ENCODE measurements at places on chromosomes 11 and 22.

DNA sequence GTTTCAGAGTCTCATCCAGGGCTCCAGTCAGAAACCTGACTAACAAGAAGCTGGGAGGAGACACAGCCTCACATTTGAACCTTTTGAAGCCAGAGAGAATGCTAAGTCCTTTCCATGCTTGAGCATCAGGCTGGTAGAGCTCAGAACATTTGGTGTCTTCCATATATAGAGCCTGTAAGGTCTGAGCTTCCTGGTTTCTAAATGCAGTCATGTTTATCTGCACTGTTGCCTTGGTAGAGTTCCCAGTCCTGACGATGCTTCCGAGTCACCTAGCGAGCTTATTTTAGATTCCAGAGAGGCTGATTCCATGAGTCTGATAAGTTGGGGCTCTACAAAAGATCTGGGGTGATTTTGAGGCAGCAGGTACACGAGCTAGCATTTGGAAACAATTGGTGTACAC, 68.4 kb upstream of the SORL1 start:
- DNase-seq: no peak

DNA sequence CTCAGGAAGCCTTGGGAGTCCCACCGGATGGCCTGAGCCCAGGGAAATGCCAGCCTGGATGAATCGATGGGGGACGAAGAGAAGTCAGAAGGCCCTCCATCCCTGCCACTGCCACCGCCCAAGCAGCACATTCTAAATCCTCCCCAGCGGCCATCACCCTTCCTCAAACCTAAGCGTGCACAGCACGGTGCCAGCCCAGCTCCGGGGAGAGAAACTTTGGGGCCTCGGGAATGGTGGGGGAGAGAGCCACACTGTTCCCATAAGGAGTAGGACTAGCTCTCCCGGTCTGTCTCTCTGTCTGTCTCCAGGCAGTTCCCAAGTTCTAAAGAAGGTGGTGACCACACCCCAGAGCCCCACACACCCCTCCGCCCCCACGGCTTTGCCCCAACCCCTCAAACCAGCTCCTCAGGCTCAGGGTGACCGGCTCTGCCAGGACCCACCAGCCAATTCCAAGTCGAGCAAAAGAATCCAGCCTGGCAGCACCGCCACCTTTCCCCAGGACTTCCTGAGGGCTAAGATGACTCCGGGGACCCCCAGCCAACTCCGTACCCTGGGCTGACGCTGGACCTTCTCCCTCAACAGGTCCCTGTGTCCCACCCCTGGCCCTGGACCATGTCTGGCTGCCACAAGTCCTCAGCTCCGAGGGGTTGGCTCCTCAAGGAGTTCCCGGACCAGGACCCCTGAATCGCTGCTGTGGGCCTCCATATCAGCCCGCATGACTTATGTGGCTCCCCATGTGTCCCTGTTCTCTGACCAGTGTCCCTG, 2.7 kb downstream of the AHNAK start:
- DNase-seq: no peak

DNA sequence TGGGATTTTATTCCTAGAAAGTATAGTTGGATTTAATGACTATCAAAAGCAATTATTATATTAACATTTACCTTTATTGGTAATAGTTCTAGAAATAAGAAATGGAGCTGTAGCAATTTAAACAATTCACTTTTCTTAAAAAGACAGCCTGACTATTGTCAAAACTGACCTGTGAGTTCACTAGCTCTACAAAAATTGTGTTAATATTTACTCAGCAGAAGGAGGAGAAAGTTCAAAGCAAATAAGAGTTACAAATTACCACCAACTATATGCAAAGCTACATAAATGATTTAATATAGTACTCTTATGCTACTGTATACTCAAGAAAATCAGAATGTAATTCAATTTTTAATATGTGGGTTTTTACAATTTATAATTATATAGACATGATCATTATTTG, 310.0 kb downstream of the DCDC1 start:
- DNase-seq: no peak

GRCh38 chr22:25908755-25909154, 166.8 kb downstream of the MYO18B start:
- no peak for DNase-seq

DNA sequence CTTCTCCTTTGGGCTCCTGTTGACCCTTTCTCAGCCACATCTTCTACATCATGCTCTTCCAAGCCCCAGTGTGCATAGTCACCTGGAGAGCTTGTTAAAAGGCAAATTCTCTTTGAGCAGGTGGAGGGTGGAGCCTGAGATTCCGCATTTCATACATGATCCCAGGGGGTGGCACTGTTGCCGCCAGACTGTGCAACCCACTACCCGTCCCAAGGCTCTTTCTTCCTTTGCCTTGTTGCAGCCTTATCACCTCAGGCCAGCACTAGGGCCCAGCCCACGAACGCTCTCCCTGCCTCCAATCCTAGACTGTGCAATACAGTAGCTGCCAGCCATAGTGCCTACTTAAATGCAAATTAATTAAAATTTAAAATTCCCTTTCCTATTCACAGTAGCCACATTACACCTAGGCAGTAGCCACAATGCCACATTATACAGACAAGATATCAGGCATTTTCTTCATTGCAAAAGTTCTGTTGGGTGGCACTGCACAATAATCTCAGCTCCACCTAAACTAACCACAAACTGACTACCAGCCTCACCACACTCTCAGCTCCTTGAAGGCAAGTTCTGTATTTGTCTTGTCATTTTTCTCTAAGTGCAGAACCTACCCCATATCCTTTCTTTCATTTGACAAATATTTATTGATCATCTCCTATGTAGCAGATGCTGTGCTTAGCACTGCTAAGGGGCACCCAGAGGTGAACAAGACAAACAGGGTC, 4.6 kb upstream of the KCNJ5 start:
- no peak for DNase-seq

DNA sequence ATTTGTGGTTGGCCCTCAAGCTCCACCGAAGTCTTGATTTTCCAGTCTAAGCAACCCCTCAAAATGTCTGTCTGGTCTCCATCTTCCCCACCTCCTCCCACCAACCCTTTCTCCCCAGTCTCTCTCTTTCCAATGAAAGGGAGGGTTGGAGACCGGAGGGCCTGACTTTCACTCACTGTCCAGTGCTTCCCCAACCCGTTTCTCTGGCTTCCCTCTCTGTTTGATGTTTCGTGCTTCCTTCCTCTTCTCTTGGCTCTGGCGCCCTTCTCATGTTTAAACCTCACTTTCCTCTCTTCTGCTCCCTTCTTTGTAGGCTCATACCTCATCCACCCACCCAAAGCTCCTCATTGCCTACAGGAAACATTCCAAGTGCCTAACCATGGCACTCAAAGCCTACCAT, 11.1 kb upstream of the VPS37C start:
- DNase-seq: no peak

- no peak for DNase-seq
Observed at GRCh38 chr11:125923633-125924032, 19.3 kb downstream of the DDX25 start.

DNA sequence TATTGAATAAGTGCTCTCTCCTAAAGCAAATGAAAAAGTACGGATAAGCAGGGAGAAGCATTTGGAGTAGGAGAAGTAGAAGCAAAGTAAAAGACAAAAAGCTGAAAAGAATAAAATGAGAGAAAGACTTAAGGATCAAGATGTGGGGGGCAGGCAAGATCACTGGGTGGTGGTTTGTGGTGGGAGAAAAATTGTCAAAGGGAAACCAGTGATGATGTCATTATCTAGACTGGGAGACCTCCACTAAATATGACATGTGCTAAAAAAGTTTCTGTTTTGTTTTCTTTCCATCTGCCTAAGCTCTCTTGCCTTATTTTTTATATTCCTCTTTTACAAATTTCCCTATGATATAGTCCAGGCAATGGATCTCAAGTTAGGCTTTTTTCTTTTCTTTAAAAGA, 14.8 kb upstream of the MAML2 start:
- DNase-seq: no peak

DNA sequence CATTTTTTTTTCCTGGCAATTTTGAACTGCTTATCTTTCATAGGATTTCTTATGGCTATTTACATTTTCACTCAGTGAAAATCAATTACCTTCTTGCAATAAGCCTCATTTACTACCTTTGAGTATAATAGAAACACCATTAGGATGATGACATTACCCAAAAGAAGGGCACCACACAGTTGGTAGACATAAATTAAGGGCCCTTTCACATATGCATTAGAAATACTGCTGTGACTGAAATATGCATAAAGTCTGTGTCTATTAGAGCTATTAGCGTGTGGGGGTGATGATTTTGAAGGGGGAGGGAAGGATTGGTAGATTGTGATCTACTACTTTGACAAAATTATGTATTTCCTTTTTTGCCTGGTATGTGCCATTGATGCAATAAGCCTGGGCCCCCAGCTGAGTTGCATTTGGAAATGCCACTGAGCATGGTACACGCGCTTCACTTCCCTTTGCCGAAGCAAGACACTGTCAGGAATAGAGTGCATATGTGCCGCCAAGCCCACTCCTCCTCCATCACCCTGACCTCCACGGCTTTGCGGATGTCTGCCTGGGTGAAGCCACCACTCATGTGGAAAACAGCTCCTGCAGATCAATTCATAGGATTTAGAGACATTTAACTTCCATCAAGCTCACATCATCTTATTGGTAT, 339.3 kb downstream of the DCDC1 start:
- DNase-seq: no peak

GRCh38 chr22:25404556-25404927, 159.9 kb upstream of the GRK3 start:
- DNase-seq: no peak

- DNase-seq: no peak
Observed at GRCh38 chr11:1934335-1935155, 12.6 kb upstream of the MRPL23 start.

DNA sequence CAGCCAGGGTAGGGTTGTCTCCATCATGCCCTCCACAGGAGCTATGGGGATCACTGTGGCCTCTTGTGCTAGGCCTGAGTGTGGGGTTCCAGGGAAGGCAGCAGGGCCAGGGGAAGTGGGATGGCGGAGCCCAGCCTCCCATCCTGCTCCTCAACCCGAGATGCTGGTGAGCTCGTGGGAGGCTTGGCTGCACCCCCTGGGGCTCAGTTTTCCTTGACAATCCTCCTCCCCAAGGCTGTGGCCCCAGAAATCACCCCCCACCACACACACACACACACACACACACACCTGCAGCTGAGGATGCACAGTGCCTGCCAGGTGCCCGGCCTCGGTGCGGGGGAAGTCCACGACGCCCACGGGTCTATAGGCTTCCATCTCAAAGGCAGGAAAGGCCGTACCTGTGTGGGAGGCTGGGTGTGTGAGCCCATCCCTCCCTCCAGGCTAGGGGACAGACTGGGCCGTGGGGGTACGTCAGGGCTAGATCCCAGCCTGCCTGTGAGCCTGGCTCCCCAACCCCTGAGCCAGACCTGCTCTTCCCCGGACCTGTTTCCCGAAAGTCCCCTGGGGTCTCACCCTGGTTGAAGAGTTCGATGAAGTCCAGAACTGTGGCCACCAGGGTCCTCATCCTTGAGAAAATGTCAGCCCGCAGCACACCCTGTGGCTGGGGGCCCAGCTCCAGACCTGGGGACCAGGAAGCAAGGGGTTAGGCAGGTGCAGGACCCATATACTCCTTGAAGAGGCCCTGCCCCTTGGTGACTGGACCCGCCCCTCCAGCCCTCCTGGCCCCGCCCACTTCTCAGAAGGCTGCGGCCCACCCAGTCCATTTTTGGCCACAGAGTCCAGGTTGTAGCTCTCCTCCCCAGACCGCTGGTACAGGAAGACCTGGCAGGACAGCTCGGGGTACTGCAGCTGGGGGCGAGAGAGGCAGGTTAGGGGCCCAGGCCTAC, 5.2 kb upstream of the TBX10 start:
- DNase-seq: no peak

DNA sequence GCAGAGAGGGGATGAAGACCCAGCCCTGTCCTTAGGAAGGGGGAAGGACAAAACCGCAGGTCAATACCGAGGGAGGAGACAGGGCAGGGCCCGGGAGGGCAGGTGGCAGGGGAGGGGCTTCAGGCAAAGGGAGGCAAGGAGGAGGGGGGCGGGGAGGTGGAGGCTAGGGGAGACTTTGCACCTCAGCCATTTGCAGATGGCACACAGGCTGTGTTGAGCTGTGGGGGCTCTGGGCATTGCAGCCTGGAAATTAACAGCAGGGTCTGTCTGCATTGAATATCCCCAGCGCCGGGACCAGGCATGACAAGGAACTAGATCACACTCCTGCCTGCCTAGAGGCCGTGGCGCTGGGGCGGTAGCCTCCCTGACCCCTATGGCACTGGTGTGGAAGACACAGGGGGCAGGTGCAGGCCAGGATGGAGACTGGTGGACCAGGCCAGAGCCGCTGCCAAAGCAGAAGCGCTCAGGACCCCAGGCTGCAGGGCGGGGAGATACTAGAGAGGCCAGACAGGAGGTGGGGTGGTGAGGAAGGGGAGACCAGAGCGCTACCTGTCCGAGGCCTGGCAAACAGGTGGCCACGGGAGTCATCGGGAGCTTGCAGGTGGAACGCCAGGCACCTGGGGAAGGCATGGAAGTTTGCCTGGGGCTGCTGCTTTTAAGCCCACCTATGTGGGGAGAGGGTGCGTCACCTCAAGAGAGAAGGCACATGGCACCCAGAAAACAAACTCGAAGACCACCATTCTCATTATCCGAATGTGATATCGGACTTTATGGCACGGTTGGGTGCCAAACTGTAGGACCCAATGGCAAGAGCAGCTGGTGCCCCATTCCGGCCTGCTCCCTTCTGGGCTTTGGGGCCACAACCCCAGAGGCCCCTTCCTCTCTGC, 11.5 kb downstream of the CBX6 start:
- DNase-seq: no peak

- no peak for DNase-seq
Observed at GRCh38 chr11:79367844-79368243, 73.0 kb downstream of the TENM4 start.

DNA sequence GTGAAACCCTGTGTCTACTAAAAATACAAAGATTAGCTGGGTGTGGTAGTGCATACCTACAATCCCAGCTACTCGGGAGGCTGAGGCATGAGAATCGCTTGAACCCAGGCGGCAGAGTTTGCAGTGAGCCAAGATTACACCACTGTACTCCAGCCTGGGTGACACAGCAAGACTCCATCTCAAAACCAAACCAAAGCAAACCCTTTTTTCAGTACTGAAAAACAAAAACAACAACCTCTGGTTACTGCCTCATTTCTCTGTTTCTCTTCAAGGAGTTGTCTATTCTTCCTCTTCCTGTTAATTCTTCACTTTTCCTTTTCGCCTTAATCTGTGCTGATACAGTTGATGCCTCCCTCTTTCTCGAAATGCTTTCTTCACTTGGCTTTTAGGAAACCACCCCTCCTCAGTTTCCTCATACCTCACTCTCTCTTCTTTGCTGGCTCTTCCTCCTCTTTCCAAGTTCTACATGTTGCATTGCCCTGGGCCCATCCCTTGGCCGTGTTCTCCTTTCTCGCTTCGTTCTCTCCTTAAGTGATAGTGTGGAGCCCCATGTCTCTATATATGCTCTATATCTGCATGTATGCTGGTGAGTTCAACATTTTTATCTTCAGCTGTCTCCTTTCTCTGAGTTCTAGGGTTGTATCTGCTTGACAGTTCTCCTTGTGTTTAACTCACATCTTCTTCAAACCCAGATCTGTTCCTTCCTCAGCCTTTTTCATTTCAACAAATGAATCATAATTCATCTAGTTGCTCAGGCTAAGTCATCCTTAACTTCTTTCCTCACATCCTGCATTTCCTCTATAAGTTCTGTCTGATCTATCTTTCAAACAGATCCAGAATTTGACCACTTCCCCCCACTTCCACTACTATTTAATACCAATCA, 37.1 kb downstream of the NUCB2 start:
- no peak for DNase-seq

GRCh38 chr11:122746611-122747244, 91.2 kb downstream of the UBASH3B start:
- no peak for DNase-seq

All from fibroblast of skin of back (primary cell).